ENCODE measurements at places on chromosomes 16 and 17.

- no peak for DNase-seq
Observed at GRCh38 chr17:46772475-46773220, 45.8 kb downstream of the WNT3 start.

DNA sequence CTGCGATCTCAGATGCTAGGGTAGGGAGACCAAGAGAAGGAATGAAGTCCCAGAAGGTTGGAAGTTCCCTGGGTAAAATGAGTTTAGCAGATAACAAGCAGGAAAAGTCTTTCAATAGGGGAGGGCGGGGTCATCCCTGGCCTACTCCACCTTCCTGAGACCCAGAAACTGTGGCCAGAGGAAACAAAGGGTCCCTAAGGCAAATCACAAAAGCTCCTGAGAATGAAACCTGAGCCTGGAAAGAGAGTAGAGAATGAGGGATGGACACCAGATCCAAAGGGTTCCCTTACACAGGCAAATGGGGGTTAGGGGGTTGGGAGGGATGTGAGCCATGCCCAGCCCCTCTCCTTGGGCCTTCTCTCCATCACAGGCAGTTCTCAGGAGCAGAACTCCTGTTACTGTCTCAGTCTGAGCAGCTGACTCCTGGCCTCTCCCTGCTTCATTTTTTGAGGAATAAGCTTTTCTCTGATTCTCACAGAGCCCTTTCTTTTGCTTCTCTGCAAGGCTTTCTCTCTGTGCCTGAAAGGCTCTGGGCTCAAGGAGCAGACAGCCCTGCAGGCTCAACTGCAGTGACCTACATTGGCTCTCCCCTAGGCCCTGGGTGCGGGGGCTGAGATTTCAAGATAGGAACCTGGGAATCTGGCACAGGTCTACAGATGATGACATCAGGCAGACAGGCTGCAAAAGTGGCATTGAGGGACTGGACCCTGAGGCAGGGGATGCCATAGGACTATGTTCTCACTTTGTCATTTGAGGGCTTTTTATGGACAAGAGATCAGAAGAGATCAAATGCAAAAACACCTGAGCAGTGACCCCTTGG is 9.8 kb upstream of the NR1D1 start:
- no peak for DNase-seq

DNA sequence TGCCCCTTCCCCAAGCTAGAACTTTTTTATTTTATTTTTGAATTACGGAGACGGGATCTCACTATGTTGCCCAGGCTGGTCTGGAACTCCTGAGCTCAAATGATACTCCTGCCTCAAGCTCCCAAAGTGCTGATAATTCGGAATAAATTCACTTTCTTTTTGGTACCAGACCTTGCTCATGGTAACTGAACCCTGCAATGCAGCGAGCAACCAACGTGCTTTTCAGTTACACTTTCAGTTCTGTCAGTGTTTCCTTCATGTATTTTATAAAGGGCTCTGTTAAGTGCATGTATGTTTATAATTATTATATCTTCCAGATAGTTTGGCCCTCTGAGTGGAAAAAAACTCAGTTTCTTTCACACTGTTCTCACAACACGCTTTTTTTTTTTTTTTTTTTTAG is 13.9 kb downstream of the C16orf96 start:
- DNase-seq, result no peak

- no peak for DNase-seq
Observed at GRCh38 chr17:37168731-37169353, 206.9 kb upstream of the C17orf78 start.

DNA sequence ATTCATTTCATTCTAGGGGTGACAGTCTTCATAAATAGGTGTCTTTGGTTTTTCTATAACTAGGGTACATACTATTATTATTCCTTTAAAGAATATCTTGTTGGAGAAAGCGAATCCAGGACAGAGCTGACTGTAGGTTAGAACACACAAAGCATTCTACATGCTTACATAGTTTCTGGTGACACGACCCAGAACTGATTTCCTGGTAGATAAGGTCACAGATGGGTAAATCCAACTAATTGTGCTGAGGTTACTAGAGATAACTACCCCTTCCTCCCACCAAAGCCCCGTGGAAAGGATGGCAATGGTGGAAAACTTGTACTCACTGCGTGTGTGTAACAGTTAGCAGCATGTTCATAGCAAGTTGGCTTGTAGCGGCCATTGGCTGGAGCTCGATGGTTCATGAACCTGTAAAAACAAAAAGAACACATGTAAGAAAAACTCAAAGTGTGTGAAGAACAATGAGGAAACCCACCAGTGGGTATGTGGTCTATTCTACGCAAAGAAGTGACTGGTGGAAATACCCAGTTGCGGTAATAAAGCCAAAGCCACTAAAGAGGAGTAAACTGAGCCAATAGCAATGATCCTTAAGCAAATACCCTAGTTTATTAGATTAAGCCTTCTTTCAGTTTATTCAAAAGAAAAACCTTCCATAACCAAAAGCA is 7.7 kb downstream of the MMD start:
- DNase-seq, result no peak

GRCh38 chr17:40886090-40886489 is 1.0 kb upstream of the KRT20 start:
- no peak for DNase-seq

DNA sequence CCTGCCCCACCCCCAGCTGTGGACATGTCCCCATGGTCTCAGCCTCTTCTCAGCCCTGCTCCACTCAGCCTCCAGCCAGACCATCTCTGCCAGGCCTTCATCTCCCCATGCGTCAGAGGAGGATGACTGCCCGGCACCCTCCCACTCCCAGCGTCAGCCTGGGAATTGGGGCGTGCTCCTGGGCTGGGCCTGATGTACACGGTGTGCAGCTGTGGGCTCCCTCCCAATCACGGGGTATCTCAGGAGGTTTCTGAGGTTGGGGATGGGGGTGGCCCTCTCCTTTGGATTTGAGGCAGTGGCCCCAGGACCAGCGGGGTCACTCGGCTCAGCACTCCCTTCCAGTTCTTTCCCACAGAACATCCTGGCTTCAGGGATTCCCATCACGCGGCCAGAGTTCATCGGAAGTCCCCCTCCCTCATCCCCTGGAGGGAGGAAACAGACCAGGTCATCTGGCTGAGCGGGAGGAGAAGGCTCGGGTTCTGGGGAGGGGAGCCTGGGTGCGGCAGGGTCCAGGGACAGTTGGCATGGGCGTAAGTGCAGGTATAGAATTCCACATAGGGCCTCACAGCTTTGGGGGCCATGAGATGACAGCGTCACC is 36.9 kb downstream of the SOCS3 start:
- no peak for DNase-seq

DNA sequence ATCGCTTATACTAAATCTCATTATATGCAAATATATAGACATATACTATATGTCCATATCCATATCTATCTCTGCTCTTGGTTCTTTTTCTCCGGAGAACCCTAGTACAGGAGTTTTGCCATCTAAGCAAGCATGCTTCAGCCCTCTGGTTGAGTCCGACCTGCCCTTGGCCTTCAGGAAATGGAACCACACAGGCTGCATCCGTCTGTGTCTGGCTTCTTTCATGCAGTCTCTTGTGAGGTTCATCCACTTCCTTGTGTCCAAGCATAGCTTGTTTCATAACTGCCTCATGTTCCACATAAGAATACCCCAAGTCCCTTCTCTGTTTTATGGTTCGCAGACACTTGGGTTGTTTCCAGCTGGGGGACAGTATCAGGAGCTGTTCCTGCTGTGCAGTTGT is 16.8 kb downstream of the SNX20 start:
- DNase-seq, result no peak

DNA sequence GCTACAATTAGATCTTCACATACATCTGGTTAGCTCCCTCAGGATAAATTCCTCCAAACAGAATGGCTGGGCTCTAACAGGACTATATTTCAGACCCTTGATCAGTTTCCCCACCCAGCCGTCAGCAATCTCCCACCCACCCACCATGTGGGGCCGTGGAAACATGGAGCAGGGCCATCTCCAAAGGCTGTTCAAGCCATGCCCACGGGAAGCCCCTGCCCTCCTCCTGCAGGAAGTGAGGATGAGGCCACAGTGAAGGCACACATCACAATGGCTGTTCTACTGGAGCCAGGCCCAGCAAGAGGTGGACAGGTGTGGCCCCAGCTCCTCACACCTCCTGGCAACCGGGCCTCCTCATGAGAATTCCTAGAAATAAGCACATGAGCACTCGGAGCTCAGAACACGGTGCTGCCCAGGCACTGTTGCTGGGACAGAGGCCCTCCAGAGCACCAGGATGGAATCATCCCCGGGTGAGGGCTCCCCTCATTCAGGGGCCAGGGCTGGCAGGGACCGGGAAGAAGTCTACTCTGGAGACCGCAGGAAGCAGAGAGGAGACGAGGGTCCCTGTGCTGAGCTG is at the start of gene LITAFD:
Gene LITAFD, plus strand, starts transcription at position 311 of the 577 bp plus-strand sequence. CDS start 2,005 bp downstream, outside the sequence.
- no peak for DNase-seq

DNA sequence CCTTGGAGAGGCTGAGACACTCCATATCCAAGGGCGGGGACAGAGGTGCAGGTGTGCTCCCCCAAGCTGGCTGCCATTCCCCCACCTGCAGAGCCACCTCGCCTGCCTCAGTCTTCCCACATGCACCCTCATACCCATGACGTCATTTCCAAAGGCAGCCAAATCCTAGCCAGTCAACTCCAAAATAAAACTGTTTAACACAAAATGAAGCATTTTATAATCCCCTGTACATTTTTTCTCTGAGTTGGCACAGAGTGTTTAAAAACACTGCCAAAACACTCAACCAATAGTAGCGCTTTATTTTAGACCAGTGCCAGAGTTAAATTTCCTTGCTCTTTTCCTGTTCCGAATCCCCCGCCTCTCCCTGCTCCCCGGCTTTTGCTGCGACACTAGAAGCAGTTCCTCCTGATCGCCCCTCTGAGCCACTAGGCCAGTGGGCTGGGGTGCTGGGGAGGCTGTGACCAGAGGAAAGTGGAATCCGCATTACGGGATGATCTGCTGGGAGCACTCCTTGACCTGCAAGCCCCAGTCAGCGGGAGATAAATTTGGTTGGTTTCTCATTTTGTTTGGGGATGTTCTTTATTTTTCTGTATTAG is 139.5 kb downstream of the ZNF423 start:
- DNase-seq, result no peak

DNA sequence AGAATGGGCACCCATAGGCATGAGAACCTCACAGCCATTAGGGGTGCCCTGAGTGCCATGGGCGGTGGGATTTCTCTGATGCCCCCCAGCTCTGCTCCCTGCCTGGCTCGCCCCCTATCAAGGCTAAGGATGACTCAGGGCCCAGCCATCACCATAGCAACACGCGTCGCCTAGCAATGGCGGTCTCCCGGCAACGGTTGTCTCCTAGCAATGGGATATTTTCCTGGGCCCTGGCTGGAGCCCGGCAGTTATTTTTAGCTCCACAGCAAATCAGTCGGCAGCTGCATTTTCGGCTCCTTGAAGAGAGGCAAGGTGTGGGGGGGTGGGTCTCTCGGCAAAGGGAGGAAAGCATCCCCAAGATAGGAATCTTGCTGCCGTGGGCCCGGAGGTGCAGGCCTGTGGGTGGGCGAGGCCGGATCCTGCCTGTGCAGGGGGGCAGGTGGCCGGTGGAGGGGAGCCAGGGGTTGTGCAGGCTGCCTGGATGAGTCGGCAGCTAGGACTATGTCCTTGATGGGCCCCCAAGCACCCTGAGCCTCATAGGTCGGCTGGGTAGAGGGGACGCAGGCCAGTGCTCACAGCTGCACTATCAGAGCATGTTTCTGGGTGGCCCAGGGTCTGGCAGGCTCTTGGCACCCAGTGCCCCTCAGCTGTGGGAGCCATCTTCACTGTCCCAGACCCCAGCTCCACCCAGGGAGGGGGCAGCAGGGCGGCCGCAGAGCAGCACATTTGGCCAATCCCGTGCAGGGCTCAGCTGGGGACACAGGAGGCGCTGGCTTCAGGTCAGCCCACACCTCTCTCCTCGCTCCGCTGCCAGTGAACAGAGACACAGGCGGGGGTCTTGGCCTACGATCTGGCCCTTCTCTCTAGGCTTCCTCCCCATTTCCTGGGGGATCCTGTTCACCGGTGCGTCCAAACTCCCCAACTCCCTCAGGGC is 4.2 kb upstream of the FBXL16 start:
- DNase-seq, result no peak

- DNase-seq, result no peak
Observed at GRCh38 chr17:11412654-11413053, 171.6 kb downstream of the SHISA6 start.

All from stimulated activated CD8-positive, alpha-beta memory T cell treated with anti-CD3 and anti-CD28 coated beads, Interleukin-2, amount 100 ng/mL, for 1 hour (primary cell).